Stimulated activated CD4-positive, alpha-beta T cell treated with anti-CD3 and anti-CD28 coated beads, Interleukin-15, amount 100 ng/mL, for 24 hours (primary cell): ENCODE measurements at places on chromosomes 7 and 10.

DNA sequence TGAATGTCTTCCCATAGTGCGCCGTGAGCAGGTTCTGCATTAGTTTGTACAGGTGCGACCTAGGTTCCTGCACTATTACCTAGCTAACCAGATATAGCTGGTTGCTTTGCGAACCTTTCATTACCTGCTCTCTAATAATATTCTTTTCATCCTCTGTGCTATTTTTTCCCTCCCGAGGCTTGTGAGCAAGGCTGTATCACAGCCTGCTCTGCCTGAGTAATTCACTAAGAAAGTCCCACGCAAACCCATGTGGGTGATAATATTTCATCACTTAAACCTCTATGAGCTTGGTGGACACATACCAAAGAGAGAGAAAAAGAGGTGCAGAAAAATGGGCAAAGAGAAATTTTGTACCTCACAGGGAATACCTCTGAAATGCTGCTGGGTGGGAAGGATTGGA lies 8.4 kb downstream of the INHBA start:
- no peak for DNase-seq

GRCh38 chr7:78329001-78329655 lies 530.6 kb downstream of the PHTF2 start:
- DNase-seq: no peak

GRCh38 chr7:28682801-28683200 lies 270.5 kb downstream of the CREB5 start:
- DNase-seq: no peak

DNA sequence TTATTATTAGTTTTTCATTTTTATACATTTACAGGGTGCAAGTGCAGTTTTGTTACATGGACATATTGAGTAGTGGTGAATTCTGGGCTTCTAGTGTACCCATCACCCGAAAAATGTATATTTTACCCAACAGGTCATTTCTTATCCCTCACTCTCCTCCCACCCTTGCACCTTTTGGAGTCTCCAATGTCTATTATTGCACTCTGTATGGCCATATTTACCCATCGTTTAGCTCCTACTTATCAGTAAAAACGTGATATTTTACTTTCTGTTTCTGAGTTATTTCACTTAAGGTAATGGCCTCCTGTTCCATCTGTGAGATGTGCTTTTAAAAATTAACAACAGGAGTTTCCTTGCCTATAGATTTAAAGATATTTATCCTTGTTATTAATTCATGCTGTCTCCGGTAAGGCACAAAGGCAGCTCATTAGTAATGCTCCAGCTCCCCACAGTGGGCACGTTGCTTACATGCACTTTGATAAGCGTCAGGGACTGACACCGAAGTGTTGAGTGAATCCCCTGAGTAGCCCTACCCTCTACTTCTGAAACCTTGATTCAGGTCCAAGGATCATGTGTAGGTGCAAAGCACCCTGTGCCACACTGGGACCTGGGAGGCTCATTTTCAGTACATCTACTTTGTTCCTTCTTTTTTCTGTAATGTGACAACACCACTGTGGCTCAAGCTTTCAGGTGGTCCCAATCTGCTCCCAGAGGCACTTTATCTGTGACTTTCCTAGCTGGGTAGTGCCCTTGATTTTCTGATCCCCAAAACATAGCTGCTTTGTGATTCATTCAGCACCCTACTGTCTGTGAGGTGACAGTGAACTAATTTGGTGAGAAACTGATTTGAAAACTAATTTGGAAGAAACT lies 27.3 kb downstream of the HYAL4 start:
- peak; percentile 44 for DNase-seq

DNA sequence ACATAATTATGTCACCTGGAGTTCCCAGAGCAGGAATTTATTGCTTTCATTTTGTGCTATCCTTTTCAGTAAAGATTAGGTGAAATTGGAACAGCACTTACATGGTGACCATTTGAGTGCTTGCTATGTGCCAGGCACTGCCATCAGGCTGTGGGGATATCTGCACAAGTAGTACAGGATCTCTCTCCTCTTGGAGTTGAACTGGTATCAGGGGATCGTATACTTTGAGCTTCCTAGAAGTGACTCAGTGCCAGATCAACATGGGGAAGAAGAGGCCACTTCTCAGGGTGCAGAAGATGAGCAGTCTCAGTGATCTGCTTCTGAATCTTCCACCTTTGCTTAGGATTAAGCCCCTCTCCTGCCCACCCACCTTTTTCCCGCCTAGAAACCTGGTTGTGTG lies 29.5 kb downstream of the SGPL1 start:
- DNase-seq: no peak

DNA sequence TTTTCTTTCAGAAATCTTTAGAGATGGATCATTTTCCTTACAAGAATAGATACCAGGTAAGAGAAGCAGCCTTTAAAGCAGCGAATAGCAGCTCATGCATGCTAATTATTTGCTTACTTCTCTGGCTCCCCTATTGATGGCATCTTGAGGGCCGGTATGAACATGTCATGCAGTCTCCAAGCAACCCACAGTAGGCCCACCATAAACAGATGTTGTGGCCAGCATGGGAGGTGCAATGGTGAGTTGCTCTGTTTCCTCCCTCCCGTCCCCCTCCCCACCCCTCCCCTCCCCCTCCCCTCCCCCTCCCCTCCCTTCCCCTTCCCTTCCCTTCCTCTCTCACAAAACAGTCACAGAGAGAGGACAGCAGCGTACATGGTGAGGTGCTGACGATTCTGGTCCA lies 9.7 kb upstream of the ZNF273 start:
- no peak for DNase-seq

GRCh38 chr7:47255441-47255840 lies 326.5 kb downstream of the TNS3 start:
- no peak for DNase-seq

DNA sequence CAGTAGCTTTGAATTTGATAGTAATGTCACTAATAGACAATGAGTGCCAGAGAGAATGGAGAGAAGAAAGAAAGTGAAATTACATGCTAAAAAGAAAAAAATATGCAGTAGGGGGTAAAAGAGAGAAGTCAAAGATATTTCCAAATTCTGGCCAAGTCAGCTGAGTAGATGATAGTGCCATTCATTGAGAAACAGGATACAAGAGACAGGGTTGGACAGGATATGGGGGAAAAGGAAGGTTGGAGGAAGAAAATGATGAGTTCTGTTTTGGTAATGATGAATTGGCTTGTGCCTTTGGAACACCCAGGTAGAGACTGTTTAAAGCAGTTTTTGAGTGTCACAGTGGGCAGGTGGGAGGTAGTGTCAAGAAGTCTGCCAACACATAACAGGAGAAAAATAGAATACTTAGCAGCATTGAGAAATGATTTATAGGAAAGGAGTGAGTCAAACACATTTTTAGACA lies 78.3 kb downstream of the LRRC17 start:
- DNase-seq: no peak

DNA sequence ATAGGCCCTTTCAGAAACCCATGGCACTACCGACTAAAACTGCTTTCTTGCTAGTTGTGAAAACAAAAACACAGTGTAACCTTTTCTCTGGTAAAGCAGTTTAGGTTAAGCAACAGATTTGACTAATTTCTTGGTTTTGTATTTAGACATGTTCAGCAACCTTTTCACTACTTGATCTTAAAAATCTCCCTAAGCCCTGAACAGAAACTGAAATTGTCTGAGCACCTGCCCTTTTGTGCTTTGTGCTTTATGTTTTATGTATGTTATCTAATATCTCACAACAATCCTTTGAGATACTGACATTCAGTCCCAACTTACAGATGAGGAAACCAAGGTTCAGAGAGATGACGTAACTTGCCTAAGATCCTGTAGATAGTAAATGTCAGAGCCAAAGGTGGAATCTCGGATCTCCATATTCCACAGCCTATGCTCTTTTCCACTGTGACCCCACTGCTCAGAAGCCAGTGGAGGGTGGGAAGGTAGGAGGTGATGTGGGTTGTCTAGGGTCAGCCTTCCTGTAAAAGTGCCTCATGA lies 146.6 kb downstream of the LCOR start:
- DNase-seq: peak; percentile 12

- DNase-seq: no peak
Observed at GRCh38 chr10:104101902-104102301, 16.2 kb upstream of the COL17A1 start.

GRCh38 chr10:69361303-69361614 lies 55.5 kb downstream of the TACR2 start:
- DNase-seq: no peak

- DNase-seq: no peak
Observed at GRCh38 chr7:69717221-69717620, 118.9 kb downstream of the AUTS2 start.

DNA sequence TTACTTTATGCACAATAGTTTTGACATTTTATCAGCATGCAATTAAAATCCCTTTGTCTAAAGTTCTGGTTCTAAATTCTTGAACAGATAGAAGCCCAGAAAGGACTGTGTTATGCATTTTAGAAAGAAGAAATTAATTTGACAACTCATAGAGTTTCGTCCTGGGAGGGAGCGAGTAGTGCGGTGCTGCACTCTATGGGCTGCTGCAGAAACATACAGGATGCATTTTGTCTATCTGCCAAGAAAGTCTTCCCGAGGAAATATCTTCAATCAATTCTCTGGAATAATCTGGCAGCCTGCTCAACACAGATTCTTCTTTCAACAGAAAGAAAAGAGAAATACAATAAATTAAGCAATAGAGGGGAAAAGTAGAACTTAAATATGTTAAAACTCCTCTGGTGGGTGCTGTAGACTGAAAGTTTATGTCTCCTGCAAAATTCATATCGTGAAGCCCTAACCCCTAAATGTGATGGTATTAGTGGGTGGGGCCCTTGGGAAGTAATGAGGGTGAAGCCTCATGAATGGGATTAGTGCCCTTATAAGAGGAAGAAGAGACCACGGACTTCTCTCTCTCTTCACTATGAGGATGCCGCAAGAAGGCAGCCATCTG lies 39.0 kb upstream of the IFRD1 start:
- DNase-seq: no peak

DNA sequence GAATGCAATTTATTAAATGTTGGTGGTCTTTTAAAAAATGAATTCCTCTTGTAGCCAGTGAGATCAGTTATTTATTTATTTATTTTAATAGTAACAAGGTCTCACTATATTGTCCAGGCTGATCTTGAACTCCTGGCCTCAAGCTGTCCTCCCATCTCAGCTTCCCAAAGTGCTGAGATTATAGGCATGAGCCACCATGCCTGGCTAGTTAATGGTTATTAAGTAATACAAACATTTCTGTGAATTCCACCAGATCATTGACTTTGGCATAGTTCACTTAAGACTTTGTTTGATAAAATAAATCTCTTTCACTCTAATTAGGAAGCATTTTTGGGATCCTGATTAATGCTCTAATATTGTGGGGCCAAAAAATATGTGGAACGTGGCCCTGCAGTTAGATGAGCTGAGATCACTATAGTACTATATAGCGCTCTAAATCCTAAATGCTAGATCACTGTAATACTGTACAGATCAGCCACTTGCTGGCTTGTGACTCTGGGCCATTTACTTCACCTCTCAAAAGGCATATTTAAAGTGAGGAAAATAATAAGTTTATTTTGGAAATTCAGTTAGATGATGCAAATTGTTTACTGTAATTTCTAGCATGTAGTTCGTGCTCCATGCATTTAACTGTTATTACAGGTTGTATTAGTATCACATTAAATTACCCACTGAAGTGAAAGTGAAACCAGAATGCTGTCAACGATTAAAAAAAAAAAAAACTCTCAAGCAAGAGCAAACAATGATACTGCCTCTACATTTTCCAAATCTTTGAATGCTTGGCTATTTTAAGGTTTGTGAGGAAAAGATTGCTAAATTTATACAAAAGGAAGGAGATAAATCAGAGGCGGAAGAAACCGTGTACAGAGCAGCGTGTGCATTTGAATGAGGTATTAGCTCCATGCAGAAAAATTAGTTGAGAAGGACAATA lies 15.9 kb upstream of the FAS start:
- no peak for DNase-seq

DNA sequence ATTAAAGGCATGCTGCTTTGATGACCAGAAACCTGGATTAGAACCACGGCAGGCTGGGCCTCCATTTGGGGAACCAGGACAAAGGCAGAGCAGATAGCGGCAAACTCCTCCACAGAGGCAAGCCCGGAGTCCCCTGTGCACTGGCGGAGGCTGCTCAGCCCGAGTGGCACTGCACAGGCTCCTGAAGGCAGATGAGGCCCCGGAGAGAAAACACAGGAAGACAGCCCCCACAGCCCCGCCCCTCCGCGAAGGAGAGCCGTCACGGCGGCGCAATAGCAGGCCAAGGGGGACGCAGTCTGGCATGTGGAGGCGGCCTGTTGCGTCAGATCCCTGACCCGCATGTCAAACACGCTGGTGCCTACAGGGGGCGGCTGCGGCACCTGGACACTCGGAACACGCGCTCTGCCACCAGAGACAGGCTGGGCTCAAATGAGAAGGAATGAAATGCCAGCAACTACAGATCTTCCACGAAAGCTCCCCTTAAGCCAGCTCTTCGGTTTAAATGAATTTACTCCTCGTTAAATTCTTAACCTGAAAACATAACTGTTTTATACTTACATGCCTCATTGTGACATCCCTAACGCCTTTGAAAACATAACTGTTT lies 128.5 kb downstream of the MAD1L1 start:
- DNase-seq: peak; percentile 88

DNA sequence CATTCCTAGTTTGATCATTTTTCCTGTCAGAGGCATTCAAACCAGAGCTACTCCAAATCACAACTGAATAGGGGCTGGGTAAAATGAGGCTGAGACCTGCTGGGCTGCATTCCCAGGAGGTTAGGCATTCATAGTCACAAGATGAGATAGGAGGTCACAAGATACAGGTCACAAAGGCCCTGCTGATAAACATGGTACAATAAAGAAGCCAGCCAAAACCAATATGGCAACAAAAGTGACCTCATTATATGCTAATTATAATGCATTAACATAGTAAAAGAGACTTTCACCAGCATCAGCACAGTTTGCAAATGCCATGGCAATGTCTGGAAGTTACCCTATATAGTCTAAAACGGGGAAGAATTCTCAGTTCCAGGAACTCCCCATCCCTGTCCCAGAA lies 37.3 kb downstream of the TWIST1 start:
- DNase-seq: no peak

DNA sequence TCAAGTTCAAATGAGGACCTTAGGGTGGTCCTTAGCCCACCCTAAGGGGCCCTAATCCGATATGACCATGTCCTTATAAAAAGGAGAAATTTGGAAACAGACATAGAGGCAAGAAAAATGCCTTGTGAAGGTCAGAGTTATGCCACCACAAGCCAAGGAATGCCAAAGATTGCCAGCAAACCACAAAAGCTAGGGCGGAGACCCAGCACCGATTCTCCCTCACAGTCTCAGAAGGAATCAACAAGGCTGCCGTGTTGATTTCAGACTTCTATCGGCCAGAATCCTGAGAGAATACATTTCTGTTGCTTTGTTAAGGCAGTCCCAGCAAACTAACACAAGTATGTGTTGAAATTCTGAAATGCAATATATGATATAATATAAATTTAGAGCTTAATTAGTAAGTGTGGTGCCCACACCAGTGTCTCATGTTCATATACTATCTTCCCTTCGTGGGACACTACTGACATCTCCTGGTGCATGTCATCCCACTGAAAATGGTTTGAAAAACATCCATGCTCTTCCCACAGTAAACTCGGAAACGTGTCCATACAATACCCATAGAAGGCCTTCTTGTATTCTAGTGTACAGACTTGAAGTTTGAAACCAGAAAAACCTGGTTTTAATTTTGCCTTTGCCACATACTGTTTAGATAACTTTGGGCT lies 349.0 kb downstream of the TNS3 start:
- no peak for DNase-seq
